Esophagus mucosa (tissue), 1 donor: ENCODE measurements at places on chromosomes 12 and 14. TPM values are rescaled to one million over a fixed set of nuclear protein-coding genes. Genes with fewer than 3 reads are reported as not detected.

GRCh38 chr12:30839643-30840220, 85.0 kb upstream of the CAPRIN2 start:
- no peak for ATAC-seq

GRCh38 chr12:28463396-28463795, 273.1 kb downstream of the CCDC91 start:
- ATAC-seq = no peak

- peak; percentile 40 for ATAC-seq
These were observed 12.7 kb downstream of the SPTLC2 start for GRCh38 chr14:77603654-77604255.

DNA sequence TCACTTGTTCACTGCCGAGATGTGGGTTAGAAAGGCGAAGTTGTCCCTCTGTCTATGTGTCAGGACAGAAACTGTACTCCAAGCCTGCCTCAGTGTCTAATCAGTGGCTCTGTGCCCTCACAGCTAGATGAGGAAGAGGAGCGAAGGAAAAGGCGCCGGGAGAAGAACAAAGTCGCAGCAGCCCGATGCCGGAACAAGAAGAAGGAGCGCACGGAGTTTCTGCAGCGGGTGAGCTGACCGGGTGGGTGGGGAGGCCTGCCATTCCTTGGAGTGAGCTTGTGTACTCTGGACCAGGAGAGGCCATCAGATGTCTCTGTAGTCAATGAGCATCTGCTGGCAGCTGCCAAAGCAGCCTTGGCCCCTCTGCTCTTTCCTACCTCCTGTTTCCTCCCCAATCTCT, 33.5 kb downstream of the JDP2 start:
- ATAC-seq = no peak

- peak; percentile 61 for ATAC-seq
These were observed 32.5 kb upstream of the CRY1 start for GRCh38 chr12:107125833-107126232.

Gene CISTR
- total RNA-seq = not detected

DNA sequence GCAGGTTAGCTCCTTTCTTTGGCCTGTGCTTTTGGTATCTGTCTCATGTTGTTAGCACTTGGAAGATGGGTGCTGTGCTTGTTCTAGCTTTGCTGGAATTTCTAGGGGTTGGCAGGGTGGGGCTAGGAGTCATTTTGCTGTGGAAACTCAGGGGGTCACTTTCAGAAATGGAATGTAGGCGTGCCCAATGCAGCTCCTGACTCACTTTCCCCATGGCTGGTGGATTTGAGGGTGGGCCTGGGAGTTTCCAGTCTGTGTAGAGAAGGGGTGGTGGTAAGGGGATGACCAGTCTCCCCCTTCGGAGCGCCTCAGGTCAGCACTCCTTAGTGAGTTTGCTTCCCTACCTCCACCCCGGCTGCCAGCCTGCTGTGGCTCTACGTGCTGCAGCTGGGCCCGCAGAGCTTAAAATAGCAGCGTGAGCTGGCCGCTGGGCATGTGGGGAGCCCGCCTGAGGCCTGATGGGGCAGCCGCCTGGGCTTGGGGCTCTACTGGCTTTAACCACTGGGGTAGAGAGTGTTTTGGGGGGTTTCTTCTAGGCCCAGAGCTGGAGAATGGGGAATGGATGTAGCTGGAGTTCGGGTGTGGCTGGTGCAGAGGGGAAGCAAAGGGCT, 108.2 kb downstream of the TSPAN9 start:
- no peak for ATAC-seq

Gene GALNT4
- total RNA-seq = 4.3 TPM

Gene HPD
- 0.28 TPM for total RNA-seq

Gene C12orf50
- total RNA-seq = not detected

DNA sequence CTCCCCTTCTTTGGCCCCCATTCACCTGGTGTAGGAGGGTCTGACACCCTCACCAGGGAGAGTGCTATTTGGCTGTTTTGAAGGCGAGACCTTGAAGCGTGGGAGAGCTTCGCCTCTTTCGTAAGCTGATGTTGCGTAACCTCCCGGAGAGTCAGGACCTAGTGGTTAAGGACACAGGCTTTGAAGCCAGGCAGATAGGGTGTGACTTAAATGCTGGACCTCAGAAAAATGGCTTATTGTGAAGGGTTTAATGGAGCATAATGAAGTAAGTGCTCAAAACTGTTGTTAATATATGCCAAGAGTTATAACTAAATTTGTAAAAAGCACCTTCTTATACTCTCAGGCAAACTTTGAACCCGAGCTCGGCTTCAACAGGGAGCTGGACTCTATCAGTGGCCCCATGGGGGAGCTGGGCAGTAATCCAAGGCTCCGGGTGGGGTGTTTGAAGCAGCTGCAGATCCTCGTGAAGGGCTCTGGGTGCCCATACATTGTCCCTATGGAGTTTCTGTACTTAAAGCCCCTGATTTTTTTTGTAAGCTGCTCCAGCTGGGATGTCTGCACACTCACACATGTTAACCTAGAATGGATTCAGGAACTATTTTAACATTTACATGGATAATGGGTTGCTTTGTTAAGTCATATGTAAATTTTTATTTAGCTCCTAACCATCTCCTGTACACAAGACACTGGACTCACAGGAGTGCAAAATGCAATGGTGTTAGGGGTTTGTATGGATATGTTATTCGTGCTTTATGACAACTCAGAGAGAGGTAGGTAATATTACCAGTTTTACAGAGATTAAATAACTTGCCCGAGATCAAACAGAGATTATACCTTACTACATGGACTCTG, 26.0 kb downstream of the PPFIBP1 start:
- ATAC-seq = peak; percentile 80

DNA sequence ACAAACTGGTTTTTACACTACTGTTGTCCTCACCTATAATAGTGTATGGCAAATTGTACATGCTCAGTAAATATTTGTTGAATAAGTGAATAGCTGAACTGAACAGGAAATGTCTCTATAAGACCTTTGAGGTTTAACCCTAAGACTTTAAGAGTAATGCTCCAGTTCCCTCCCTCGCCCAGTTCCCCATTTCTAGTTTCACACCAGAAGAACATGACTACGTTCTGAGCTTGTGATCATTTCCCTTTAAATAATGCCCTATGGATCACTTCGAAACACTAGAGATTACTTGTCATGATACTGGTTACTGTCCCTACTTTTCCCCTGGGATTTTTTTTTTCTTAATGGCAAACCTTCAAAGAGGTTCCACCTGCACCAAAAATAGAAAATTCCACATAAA, 69.3 kb downstream of the PRKD1 start:
- no peak for ATAC-seq

Gene SERPINA9
- total RNA-seq = 0.12 TPM

GRCh38 chr14:50675597-50675996, 7.5 kb upstream of the SAV1 start:
- no peak for ATAC-seq

DNA sequence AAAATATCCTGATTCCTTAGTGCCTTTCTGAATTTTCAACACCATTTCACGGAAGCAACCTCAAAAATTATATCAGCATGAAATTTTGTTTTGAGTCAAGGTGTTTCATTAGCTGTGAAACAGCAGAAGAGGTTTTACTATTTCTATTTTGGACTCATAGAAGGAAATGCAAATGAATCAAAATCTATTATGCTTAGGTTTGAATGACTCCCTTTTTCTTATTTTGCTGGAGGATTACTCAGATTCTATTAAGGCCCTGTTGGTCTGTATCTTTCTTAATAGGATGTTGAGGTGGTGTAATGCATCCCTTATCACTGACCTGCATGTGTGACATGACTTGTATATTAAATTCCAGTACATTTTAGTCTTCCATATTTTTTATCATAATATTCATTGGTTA, 165.8 kb downstream of the TMTC2 start:
- ATAC-seq = no peak

Gene CABP1
- total RNA-seq = 0.16 TPM

- ATAC-seq = no peak
These were observed 62.3 kb downstream of the BEGAIN start for GRCh38 chr14:100524933-100525243.

Gene CFAP54
- total RNA-seq = 0.28 TPM

Gene B3GNT4
- 2.0 TPM for total RNA-seq
